Right hindlimb (tissue), 1 donor: ENCODE measurements at places on chromosomes 3 and 15.
A peak's percentile ranks its signal among the peaks of the same experiment; 100 is the strongest.

DNA sequence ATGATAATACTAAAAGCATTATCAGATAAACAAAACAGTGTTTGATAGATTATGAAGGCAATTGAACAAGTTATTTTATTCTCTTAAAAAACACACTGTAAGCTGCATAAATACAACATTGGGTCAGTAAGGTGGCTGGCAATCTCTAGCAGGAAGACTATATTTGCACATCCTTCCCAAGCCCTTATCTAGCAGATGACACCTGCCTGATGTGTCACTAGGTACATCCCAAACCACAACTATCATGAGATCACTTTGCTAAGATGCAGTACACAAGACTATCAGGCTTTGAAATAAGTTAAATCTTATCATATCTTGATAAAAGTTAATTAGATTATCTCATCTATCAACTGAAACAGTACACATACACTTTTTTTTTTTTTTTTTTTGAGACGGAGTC is 417.4 kb downstream of the MECOM start:
- no peak for DNase-seq

DNA sequence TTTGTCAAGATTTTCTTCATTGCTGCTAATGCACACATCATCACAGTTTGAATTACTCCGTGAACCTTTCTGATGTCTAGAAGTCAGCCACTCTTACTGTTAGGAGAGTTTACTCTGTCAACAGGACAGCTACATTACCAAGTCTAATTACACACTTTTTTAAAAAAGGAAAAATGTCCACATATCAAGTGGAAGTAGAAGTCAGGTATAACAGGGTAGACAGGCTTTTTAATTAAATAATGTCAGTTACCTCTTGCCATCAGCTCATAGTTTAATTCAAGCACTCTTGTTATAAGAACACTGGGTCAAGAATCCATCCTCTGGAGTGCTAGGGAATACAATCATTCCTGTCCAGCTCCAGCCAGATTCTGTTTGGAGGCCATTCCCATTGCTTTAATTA is 232.8 kb downstream of the TAFA4 start:
- no peak for DNase-seq

DNA sequence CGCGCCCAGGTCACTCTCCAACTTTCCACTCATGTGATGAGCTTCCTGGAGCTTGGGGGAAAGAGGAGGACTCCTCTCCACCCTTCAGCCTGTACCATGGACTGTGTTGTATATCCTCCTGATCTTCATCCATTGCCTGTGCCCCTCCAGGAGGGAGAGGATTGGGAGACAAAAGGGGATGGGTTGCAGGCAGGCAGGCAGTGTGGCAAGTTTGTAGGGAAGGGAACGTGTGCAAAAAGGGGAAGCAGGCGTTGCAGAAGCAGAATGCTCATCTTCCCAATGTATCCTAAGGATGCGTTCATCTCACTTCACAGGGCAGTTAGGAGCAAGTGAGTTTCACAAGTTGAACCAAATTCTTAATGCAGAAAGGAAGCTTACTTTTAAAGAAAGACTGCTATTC is 28.1 kb upstream of the GHSR start:
- no peak for DNase-seq

GRCh38 chr3:155110996-155111901 is 31.1 kb downstream of the MME start:
- no peak for DNase-seq

GRCh38 chr3:128313071-128313725 is 153.5 kb downstream of the DNAJB8 start:
- no peak for DNase-seq

DNA sequence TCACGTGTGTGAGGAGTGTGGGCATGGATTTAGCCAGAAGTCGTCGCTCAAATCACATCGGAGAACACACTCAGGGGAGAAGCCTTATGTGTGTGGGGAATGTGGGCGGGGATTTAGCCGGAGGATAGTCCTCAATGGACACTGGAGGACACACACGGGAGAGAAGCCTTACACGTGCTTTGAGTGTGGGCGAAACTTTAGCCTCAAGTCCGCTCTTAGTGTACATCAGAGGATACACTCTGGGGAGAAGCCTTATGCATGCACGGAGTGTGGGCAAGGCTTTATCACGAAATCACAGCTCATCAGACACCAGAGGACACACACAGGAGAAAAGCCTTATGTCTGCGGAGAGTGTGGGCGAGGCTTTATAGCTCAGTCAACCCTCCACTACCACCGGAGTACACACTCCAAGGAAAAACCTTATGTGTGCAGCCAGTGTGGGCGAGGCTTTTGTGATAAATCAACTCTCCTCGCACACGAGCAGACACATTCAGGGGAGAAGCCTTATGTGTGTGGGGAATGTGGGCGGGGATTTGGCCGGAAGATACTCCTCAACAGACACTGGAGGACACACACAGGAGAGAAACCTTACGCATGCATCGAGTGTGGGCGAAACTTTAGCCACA is 28.1 kb downstream of the ZNF589 start:
- DNase-seq = peak; percentile 43

GRCh38 chr15:58951388-58952007 is 18.0 kb upstream of the SLTM start:
- no peak for DNase-seq

GRCh38 chr15:71390096-71390495 is 274.8 kb downstream of the THSD4 start:
- DNase-seq = no peak
